Amniotic stem cell (primary cell): ENCODE measurements at places on chromosomes 11 and 22.

DNA sequence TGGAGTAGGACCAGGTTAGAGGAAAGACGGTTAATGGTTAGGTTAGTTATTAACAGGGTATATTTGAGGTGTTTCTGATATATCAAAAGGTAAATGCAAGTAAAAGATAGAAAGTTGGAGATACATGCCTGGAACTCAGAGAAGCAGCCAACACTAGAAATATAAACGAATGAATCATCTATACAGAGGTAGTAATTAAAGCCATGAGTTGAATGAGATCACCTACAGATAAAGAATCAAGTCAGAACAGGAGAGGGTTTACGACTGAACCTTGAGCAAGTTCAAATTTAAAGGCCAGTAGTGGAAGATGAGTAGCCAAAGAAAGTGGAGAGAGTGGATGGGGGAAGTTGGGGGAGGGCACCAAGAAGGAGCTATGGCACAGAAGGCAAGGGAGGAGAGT, 73.9 kb downstream of the SPON1 start:
- no peak for DNase-seq

- DNase-seq: no peak
Observed at GRCh38 chr11:69470793-69471728, 10.4 kb upstream of the LINC01488 start.

DNA sequence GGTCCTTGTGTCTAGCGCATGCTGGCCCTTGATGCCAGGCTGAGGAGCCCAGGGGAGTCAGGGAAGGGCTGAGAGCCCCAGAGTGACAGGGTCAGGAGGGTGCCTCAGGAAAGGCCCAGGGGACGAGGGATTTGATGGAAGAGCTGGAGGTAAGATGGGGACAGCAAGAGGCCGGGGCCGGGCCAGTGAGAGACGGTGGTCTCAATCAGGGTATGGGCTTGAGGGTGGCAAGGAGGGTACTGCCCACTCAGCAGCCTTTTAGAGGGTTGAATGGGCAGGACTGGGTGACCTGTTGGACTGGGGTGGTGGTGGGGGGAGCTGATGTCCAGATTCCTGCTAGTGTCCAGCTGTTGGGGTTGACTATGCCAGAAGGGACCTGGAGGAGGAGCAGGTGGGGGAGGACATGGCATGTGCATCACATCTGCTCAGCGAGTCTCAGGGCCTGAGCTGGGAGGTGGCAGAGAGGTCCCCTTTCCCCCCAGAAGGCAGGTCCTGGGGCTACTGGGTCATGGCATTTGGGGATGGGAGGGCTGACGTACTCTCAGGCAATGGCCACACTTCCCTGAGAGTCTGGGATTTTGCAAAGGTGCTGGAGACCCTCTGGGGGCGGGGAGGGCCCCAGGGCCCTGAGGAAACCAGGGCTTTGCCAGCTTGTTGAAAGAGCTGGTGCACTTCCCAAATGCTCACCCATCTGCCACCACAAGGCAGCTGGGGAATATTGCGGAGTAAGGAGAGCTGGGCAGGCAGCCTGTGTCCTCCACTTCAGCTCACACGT, 18.4 kb downstream of the MYO7A start:
- no peak for DNase-seq

DNA sequence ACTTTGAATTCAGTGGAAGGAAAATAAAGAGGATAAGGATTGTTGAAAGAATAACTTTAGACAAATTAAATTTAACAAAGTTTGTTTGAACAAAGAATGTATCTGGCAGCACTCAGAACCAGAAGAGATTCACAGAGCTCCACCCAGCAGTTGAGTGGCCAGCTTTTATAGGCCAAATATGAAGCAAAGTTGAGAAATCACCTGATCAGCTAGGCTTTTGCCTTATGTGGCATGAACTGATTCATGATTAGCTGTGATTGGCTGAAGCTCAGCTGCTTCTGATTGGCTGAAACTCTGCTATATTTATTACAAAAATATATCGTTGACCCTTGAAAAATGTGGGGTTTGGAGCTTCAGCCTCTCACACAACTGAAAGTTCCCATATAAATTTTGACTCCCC, 62.6 kb downstream of the PIWIL4 start:
- DNase-seq: no peak

DNA sequence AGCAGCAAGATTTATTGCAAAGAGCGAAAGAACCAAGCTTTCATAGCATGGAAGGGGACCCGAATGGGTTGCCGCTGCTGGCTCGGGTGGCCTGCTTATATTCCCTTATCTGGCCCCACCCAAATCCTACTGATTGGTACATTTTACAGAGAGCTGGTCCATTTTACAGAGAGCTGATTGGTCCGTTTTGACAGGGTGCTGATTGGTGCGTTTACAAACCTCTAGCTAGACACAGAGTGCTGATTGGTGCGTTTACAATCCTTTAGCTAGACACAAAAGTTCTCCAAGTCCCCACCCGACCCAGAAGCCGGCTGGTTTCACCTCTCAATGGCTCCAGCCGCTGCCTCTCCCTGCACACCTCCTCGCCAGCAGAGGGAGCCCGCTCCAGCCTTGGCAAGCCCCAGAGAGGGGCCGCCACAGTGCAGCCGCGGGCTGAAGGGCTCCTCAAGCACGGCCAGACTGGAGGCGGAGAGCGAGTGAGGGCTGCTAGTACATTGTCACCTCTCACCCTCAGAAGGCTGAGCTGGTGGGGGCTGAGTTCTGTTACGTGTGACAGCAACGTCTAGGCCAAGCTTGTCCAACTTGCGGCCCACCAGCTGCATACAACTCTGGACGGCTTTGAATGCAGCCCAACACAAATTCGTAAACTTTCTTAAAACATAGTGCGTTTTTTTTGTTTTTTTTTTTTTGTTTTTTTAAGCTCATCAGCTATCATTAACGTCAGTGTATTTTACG, 8.7 kb downstream of the PTH start:
- DNase-seq: no peak

DNA sequence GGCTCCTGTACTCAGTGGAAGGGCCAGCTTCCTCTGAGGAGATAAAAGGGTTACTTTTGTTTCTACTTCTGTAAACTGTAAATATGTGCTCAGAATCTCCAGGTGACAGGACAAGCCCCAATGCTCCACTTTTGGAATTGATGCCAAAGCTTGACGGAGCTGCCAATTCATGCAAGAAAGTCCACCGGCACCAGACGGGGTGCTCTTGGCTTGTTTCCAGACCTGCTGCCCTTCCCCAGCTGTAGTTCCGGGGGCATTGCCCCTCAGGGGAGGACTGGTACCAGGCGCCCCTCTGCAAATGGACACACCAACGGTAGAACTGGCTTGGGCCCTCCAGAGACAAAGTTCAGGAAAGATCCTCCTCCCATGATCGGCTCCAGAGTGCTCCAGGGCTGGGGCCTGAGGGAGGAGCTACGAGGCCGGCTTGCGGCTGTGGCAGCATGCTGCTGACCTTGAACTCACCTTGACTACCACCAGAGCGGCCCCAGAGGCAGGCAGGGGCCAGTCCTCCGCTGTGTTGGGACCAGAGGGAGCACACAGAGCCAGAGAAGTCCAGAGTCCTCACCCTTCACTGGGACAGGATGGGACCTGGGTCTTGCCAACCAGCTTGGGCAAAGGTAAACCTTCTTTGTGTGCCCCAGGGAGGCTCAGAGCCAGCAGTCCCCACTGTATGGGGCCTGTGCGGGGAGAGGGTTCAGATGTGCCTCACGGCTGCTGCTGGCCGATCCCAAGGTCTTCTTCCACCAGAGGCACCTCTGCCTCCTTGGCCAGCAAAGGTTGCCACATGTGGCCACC, 17.8 kb upstream of the OAF start:
- DNase-seq: no peak

- DNase-seq: no peak
Observed at GRCh38 chr11:68941324-68942094, 37.8 kb downstream of the IGHMBP2 start.

DNA sequence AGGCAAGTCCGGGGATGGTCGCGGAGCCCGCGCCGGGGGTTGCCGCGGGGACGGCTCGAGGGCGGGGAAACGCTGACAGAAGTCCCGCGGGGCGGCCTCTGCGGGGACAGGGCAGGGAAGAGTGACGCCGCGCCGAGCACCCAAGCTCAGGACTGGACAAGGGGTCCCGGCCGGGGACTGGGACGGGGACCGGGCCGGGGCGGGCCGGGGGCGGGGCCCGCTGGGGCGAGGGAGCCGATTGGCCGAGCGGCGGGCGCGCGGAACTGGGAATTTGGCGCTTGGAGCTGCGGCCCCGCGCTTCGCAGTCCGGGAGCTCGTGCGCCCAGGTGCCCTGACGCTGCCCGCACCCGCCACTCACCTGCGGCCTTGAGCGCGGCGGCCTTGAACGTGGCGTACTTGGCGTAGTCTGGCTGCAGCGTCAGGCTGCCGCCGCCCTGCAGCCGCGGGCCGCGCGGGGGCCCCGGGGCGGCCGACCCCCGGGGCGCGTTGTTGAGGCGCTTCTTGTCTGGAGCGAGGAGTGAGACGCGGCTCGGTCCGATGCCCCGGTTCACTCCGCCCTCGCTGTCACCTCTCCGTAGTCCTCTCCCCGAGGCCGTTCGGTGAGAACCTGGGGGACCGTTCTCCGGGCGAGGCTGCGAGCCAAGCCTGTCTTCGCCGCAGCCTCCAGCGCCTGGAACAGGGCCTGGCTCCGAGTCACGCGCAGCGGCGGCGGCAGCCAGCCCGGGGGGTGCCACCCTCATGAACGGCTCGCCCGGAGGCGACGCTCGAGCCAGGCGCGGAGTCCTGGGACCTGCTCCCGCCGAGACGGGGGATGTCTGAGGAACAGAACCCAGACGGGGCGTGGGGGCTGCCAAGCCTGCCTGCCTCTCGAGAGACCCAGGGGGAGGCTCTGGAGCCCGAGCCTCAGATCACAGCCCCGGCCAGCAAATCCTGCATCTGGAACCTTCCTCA, 4.5 kb downstream of the SHISA8 start:
- no peak for DNase-seq

DNA sequence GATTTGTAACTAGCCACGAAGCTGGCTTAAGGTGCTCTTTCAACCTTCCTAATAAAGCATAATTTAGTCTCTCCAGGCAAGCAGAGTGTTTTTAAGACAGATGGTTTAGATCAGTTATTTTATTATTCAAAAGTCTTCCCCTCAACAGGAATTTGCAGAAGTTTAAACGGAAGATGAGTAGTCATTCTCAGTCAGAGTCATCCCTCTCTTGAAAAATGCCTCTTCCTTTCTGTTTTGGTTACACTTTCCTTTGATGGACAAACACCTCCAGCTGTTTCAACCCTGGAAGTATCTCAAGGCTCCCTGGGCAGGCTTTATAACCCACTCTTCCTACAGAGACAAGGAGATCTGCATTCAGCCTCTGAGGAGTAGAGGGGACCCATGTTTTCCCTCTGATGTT, 60.3 kb upstream of the POU2AF2 start:
- DNase-seq: no peak

- DNase-seq: no peak
Observed at GRCh38 chr11:66157182-66157864, 87.3 kb downstream of the PACS1 start.

DNA sequence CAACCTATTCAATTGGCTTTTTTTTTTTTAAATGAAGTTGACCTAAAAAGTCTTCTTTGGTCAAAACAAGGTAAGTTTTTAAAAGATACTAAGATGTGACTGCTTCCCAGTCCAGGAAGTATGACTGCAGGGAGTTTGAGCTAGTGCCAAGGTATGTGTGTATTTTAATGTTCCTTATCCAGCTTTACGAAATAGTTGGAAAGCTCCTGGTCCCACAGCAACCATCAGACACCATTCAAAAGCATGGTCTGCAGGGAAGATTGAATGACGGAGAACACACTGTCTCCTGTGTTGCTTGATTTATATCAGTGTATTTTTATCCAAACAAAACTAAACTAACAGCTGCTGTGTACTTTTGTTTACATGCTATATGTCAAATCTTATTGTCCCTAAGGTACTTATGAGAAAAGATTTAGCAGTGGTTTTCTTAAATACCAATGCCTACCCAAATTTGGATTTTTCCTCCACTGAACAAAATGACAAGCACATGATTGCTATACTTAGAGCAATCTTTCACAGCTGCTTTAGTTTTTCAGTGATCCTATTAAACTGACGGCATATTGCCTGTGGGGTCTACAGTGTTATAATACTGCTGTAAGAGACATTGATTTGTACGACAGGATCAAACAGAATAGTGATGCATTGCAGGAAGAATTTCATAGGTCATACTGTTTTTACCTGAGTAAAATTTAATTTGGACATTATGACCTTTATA, 122.9 kb downstream of the DCDC1 start:
- no peak for DNase-seq

DNA sequence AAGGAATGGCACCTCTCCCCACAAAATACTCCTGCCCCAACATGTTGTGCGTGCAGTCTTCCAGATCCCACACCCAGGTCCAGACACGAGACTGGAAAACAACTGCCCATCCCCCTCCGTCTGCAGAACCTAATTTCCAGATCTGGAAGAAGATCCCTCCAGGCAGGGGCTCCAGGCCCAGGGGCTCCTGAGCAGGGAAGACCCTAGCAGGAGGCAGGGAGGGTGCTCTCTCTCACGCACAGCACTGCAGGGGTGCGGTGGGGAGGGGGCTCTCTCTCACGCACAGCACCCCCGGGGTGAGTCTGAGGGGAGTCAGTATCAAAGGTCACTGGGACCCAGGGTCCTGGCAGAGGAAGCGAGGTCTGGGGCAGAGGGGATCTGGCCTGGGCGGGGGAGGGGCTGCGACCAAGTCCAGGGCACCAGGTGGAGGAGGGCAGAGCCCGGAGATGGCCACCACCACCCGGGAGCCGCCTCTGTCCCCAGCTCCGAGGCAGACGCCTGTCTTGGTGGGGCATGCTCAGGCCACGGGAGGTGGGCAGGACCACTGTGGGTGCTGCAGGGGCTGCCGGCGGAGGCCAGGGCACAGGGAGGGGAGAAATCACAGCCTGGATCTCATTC, 1.7 kb downstream of the MLC1 start:
- no peak for DNase-seq

DNA sequence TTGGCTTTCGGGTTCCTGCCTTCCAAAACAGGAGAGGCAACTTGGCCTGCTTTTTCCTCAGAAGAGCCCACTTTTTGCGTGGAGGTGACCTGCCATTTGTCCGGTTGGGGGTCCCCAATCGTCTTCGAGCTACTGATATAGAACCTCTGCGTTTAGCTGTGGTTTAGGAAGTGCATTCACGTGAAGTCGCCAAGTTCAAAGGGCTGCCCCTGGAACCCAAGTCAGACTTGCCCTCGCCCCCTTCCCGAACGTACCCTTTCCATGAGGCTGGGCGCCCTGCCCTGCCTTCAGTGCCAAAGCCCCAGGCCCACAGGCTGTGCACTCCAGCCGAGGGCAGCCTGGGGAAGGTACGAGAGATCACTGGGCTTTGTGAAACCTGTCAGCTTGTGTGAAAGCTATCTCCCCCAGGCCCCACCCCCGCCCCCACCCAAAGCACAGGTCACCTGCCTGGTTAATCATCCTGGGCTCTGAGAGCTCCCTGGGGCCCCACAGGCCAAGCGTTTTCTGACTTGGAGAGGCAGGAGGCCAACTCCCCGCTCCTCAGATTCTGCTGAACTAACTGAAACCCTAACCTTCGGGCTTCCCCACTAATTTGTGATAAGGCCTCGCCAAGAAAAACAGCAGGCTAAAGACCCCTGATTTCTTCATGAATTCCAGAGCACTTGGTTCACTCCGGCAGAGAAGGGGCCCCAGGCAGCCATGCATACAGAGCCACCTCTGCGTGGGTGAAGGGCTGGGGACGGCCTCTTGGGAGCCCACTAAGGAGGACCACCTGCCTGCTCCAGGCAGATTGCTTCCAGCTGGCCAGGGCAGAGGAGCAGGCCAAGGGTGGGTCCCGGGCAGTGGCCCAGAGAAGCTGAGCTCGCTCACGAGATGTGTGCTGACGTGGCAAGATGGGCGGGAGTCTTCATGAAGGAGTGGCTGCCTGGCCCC, 25.8 kb upstream of the KCNQ1OT1 start:
- no peak for DNase-seq
